NCI-H1092 treated with DMSO at 0.1 percent for 48 hours (cell line): ENCODE measurements at places on chromosomes 1 and 21.

DNA sequence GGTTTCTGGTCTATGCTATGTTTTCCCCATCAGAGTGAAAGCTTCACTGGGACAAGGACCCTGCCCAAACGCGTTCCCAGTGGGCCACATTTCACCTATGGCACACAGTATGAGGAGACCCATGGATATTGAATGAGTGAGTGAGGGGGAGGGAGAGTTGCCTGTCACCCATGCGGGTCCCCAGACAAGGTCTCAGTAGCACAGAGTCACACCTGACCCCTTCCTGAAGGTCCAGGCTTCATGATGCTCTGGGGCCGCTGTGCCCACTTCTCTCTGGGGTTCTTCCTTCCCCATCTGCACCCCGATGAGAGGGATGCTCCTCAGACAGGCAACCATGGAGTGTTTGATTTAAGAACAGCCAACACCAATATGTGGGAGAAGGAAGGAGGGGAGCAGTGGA lies 72.3 kb upstream of the CSF3R start:
- no peak for DNase-seq

DNA sequence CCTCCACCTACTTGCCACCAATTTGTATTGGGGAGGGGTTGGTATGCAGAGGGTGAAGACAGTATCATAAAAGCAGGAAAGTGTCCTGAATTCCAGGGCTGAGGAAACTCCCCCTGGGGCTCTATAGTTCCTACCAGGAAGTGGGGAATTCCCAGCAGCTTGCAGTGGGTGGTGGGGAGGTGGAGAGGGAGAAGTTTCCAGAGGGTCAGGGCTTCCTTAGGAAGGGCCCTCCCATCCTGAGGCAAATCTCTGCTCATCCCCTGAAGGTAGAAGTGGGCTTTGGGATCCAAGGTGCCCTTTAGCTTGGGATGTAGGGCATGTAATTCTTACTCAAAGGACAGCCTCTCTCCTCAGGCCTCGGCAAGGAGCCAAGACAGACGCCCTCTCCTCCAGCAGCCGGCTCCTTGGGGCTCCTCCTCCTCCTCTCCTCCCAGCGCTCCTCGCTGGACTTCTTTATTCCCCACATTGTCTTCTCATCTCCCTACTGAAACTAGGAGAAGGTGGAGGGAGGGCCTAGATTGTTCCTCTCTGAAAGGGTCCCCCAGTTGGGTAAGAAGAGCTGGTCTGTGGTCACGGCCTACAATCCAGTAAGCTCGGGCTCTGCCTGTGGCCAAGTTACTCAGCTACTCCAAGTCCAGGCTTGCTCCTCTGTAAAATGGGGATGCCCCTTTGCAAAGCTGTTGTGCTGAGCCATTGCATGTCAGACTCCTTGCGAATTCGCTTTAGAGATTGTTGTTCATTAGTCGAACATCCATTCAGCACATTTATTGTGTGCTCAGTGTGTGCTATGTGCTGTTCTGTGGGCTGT lies 17.9 kb upstream of the CSF1 start:
- no peak for DNase-seq

DNA sequence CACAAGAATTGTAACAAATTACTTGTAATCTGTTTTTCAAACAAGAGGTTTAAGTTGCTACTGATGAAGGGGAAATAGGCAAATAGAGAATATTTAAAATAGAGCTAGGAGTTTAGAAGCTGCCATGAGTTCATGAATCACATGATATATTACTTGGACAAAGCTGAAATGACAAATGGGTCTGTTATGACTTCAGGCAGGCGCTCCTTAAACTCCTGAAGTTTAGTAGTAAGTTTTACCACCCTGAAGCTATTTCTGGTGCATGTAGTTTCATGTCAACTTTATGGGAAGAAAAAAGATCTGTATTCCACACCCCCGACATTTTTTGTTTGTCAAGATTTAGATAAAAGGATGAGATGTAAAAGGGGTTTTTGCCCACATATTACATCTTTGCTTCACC lies 58.5 kb downstream of the PLA2G4A start:
- no peak for DNase-seq

DNA sequence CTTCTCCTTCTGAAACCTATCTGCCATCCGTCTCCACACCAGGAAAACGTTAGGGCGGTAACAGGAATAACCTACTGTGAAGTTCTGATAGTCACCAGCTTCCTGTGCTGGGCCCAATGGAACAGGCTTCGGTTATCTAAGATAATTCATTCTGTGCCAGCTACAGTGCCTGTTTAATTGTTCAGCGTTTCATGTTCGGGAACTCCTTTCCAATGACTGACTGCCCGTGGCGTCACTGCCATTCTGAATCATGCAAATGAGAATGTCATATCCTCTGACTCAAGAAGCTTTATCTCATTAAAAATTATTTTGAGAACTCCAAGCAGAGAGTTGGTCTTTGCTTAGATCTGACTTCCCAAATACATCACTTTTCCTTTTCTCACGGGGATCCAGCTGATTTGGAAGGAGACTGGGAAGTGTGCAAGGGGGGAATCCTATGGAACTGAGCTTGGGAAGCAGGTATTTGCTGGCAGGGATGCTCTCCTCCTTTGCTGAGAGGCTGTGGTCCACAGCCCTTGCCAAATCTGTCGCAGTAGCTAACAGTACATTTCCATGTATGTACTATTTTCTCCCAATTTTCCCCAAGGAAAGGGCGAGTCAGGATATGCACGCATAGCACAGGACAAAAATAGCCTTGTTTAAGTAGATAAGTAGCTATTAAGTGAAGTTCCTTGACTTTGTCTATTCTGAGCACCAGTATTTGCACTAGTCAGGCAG lies 358.7 kb downstream of the LTN1 start:
- no peak for DNase-seq

- no peak for DNase-seq
Observed at GRCh38 chr1:90712915-90713730, 4.0 kb downstream of the BARHL2 start.

- DNase-seq = no peak
Observed at GRCh38 chr1:186999506-186999905, 170.8 kb downstream of the PLA2G4A start.

GRCh38 chr1:154154534-154155191 lies at the start of gene NUP210L:
TSS of gene NUP210L (minus strand) at chr1:154155073.
- no peak for DNase-seq

DNA sequence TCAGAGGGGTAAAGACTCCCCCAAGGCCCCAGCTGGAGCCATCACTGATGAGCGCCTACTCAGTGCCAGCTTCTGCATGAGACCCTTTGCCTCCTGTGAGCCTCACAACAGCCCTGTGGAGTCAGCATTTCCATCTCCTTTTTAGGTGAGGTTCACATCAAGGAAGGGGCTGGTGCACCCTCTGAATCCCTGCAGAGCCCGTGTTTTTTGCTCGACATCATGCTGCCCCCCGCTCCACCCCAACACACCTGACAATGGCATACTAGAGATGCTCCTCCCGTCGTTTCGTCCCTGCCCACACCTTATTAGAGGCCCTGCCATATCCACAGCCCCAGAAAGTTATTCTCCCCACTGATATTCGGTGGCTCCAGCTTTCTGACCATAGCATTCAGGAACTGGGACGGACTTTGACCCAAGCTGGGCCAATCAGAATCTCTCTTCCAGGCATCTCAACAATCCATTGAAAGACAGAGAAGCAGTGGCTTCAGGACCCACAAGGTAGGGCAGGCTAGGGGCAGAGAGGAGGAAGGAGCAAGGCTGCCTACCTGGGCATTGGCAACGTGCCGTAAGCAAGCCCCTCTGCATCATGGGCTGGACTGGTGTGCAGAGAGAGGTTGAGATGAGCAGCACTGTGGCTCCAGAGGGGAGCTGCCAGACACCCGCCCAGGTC lies 32.7 kb downstream of the EPHA10 start:
- DNase-seq = no peak

GRCh38 chr1:31432592-31433395 lies 19.8 kb downstream of the SERINC2 start:
- DNase-seq = no peak

- DNase-seq = no peak
Observed at GRCh38 chr1:197951089-197951488, 33.9 kb downstream of the LHX9 start.

DNA sequence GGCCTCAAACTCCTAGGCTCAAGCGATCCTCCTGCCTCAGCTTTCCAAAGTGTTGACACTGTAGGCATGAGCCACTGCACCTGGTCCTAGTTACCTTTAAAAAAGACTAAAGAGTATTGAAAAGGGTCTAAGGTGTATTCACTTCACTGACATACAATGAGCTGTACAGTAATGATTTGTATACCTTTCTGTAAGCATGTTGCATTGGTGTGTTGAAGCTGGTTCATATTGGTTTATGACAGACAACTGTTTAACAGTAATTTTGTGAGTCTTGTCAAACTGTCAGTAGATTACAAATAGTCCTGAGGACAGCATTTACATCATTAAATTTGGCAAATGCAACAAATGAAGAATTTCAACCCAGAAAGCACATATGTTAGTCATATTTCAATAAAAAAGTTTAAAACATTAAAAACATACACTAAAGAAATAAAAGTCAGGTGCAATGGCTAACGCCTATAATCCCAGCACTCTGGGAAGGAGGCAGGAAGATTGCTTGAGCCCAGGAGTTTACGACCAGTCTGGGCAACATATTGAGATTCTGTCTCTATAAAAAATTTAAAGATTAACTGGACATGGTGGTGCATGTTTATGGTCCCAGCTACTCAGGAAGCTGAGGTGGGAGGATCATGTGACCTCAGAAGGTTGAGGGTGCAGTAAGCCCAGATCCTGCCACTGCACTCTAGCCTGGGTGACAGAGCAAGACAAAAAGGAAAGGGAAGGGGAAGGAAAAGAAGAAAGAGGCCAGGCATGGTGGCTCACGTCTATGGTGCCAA lies 88.3 kb upstream of the HP1BP3 start:
- no peak for DNase-seq

DNA sequence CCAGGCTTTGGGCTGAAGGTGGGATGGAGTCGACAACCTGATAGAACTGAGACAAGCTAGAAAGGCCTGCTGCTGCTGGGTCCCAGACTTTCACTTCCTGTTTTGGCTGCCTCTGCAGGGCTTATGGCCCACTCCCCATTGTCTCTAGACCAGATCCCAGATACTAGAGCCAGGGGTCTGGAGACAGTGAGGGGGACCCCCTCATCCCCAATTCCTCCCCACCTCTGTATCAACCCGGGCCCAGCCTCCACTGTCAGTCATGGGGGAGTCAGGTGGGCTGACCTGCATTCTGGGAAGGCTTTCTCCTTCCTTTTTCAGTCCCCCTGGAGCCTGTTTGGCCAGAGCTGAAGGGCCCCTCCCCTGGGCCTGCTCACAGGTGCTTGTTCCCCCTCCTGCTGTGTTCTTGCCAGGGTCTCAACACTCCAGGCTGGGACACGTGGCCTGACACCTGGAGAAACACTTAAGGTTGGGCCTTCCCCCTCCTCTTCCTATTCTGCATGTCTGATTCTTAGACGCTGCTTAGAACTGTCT lies 18.0 kb upstream of the ETV3L start:
- no peak for DNase-seq

DNA sequence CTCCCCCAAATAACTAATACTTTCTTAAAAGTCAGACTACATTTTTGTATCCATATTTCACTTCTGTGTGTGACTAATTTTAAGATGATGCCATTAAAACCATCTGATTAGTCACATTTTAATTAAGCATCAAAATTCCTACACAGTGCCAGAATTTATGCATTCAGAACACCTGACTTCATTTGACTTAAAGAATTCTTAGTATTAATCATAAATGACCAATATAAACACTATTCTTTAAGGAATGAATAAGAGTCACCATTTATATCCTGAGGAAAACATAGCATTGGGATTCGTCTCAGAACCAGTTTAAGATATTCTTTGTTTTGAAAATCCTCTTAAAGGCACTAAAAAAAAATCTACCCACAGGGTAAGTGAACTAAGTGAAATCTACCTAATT lies 37.0 kb downstream of the TM2D1 start:
- no peak for DNase-seq

- no peak for DNase-seq
Observed at GRCh38 chr1:17462669-17463068, 23.2 kb upstream of the RCC2 start.

DNA sequence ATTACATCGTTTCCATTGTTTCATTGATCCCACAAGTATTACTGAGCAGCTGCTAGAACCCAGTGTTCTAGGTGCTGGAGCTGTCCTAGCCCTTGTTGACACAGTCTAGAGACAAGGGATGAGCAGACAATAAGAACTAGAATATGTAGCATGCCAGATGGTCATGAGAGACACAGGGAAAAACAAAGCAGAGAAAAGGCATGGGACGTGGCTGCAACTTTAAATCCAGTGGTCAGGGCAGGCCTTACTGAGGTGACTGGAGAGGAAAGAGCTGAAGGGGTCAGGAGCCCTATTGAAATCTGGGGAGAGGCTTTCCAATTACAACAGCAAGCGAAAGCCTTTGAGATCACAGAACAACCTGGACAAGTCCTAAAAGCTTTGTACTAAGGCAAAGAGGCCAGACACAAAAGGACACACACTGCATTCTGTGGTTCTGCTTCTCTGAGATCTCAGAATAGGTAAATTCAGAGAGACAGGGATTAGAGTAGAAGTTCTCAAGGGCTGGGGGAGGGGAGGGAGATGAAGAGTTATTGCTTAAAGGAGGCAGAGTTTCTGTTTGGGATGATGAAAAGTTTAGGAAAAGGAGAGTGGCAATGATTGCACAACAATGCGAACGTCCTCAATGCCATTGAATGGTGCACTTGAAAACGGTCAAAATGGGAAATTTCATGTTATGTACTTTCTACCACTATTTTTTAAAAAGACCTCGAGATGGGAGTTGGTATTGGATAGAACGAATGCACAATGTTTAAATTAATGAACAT lies 467.4 kb upstream of the VAMP3 start:
- DNase-seq = no peak

DNA sequence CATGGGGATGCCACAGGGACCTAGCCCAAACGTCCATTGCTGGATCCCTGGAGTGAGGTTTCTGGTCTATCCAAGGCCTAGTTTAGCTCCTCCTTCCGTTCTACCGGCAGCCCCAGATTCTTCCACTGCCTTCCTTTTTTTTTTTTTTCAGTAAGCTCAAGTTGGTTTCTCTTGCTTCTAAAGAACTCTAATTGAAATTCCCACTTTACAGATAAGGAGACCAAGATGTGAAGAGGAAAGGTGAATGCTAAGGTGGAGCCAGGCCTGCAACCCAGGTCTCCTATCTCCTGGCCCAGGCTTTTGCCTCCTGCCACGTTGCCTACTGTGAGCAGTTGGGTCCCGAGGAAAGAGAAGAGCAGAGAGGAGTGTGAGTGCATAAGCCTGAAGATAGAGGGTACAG lies 31.5 kb upstream of the CLIC4 start:
- DNase-seq = no peak
